Hematopoietic multipotent progenitor cell (in vitro differentiated cells): ENCODE measurements at places on chromosomes 5 and 9.

- DNase-seq = no peak
These were observed 163.3 kb upstream of the RAD23B start for GRCh38 chr9:107119735-107120134.

- DNase-seq = no peak
These were observed 473.0 kb downstream of the ZSWIM6 start for GRCh38 chr5:61805101-61805500.

DNA sequence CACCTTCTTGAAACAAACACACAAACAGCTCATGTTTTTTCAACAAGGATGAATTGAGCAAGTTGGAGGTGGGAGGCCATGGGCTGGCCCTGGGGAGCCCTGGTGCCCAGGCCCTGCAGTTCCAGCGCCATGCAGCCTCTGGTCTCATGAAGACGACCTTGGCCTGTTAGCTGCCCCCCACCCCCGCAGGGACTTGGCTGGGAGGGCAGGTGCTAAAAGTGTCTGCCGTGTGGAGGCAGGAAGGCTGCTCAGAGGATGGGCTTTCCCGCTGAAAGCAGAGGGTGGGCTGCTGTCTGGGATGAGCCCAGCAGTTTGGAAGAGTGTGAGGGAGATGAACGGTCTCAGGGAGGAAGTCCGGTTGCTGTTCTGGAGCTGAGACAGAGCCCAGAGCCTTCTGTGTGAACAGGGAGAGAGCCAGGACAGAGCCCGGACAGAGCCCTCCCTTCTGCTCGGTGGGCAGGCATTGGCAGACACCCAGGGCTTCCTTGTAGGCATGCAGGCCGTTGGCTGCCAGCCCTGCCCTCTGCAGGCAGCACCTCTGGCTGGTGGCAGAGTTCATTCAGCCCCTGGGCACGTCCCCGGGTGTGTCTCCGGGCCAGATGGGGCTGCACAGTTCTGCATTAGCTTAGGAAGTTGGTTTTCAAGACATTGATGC lies 18.7 kb downstream of the ROPN1L start:
- no peak for DNase-seq

DNA sequence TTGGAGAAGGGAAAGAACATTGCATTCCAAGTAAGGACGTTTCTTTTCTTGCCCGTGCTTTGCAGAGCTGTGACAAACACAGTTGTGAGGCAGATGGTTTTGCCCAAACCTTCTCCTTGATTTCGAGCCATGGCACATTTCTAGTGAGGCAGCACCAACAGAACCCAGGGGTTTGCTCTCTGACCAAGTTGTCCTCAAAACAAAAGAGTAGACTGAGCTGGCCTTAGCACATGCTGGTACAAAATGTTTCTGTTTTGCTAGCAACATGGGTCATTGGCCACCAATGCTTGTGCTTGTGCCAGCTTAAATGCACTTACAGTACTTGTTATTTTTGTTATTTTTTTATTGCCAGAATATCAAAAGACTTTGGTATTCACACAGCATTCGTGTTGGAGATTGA lies 328.8 kb downstream of the GADD45G start:
- no peak for DNase-seq

- DNase-seq = no peak
These were observed 1069.1 kb downstream of the EFNA5 start for GRCh38 chr5:106601620-106602019.

GRCh38 chr5:176570044-176570443 lies 20.9 kb downstream of the CDHR2 start:
- no peak for DNase-seq

- no peak for DNase-seq
These were observed 8.7 kb upstream of the ELL2 start for GRCh38 chr5:95970359-95970704.

GRCh38 chr9:18595597-18595996 lies 121.6 kb downstream of the ADAMTSL1 start:
- no peak for DNase-seq

- no peak for DNase-seq
These were observed 15.6 kb upstream of the CKS2 start for GRCh38 chr9:89295400-89295799.

GRCh38 chr5:126046846-126047571 lies 376.2 kb upstream of the GRAMD2B start:
- no peak for DNase-seq

DNA sequence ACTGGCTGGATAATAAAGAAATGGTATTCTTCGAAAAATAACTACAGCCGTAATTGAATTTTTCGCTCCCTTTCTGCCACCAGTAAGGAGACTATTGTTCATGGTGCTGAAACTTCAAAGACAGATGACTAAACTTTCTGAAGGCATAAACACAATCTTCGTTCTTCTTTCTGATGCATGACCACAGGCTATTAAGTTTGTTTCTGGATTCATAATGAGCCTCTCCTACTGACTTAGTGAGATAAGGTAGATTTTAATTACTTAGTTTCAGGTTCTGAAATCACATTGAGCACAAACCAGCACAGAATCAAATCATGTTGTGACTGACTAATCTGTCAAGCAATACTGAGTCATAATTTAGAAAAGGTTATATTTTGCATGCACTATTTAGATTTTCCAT lies 441.8 kb upstream of the CCNG1 start:
- no peak for DNase-seq

- DNase-seq = no peak
These were observed 129.2 kb downstream of the PDE4D start for GRCh38 chr5:59764361-59764760.

GRCh38 chr5:199197-199949 lies 8.1 kb downstream of the LRRC14B start:
- no peak for DNase-seq

DNA sequence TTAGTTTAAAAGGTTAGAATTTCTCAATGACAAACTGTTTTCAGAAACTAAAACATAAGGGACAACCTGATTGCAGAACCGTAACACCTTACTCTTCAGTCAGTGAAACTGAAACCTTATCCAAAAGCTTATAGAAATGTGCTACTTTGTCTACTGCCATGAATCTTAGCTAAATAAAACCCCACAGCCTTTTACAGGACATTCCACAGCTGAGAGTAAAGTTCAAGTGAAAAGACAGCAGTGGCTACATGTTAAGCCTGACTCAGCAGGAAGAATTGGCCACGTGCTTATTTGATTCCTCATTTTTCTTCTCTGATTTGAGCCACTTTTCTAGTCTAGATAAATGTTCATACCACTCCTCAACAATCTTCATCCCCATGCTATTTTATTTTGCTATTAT lies 278.7 kb upstream of the ISL1 start:
- no peak for DNase-seq

DNA sequence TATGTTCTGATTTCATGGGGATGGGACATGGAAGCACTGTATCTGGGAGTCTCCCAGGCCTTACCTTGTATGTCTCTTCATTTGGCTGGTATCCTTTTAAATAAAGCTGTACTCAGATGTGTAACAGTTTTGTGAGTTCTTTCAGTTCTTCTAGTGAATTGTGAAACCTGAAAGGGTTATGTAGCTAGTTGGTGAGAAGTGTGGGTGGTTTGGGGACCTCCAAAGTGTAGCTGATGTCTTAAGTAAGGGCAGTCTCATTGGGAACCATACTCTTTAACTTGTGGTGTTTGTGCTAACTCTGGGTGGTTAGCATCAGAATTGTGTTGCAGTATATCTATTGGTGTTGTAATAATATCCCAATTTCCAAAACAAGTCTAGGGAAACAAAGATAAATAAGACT lies 166.9 kb upstream of the CCNH start:
- DNase-seq = no peak

DNA sequence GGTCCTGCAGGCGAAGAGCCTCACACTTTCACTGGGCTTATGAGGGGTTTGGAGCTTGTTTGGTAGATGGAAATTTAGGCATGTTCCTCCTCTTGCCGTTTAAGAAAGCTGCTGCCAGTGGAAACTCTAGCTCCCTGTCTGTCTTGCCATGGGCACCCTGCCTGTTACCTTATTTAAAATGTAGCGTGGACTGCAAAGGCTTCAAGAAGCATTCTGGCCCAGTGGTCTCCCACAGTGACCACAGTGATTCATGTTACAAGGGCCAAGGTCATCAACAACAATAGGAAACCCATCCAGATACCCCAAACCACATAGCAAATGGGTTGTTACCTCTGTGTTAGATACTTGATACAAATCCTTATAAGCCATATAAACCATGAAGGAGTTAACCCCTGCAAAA lies 96.6 kb downstream of the DPYSL3 start:
- no peak for DNase-seq

- DNase-seq = no peak
These were observed 33.4 kb downstream of the TMEM252 start for GRCh38 chr9:68507130-68507805.

DNA sequence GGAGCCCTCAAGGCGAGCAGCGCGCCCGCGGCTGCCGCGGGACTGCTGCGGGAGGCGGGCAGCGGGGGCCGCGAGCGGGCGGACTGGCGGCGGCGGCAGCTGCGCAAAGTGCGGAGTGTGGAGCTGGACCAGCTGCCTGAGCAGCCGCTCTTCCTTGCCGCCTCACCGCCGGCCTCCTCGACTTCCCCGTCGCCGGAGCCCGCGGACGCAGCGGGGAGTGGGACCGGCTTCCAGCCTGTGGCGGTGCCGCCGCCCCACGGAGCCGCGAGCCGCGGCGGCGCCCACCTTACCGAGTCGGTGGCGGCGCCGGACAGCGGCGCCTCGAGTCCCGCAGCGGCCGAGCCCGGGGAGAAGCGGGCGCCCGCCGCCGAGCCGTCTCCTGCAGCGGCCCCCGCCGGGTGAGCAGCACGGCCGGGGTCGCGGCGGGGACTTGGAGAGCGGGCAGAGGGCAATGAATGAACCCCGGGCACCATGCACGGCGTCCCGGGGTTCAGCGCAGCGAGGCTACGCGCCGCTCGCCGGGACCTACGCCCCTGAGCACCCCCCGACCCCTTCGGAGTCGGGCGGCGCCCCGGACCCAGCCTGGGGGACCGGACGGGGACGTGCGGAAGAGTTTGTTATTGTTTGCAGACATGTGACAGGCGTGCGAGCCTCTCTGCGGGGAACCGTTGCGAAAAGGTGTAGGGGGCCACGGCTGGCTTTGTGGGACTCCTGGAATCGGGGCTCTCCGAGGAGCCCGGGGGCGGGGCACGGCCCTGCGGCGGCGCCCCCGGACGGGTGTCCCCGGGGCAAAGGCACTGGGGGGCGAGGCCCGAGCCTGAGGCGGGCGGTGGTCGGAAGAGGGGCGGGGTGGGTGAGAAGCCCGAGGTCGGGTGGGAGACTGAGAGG lies 553 bp downstream of the MAP3K1 start:
- peak; percentile 38 for DNase-seq

GRCh38 chr9:84045481-84046097 lies 65.0 kb downstream of the RMI1 start:
- DNase-seq = no peak

- DNase-seq = peak; percentile 56
These were observed 61.3 kb upstream of the MOCS2 start for GRCh38 chr5:53170746-53171349.

DNA sequence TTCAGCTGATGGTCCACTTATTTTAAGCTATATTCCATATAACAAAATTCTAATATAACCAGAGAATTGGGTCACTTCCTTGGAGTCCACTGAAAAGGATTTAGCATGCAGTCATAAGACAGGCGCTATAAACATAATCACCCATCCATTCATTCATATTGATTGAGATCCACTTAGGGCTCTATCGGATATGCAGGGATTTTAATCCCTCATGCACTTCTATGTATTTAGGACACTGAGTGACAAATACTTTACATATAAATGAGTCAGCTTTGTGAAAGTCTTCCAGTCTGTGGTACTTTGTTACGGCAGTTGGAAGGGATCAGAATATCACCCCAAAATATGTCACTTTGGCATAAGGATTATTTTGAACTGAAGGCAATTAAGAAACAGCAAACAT lies 127.3 kb upstream of the ZNF608 start:
- DNase-seq = no peak

- peak; percentile 47 for DNase-seq
These were observed 21.6 kb downstream of the ANKS6 start for GRCh38 chr9:98774746-98775145.

DNA sequence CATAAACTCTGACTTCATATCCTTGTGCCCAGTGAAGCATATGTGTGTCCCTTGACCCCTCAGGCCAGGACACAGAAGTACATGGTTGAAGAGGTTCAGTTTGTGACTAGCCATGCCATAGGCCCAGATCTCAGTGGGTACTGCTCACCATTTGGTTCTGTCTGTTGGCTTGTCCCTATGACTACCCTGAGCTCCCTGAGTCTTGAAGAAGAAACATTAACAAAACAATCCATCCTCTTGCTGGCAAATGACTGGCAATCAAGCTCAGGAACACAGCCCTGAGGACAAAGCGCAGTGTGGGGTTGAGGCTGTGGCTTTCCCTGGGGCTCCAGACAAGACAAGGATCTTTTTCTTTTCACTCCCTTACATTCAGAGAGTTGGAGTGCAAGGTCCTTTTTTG lies 46.3 kb downstream of the TNFAIP8 start:
- no peak for DNase-seq

DNA sequence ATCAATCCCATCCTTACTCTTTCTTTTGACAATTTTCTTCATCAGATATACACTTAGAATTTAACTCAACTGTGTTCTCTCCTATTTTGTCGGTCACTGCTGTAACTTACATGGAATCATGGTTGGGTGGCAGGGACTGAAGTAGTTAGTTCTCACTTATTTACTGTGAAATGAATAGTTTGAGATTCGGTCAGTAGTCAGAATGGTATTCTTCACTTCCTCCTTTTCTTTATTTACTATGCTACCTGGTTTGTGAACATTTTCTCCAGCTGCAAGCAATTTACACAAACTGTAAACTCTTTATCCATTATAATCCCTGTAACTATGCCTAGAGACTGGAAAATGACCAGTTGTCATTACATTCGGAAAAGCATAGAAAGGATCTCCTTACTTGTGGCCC lies 41.5 kb upstream of the GDNF start:
- no peak for DNase-seq

DNA sequence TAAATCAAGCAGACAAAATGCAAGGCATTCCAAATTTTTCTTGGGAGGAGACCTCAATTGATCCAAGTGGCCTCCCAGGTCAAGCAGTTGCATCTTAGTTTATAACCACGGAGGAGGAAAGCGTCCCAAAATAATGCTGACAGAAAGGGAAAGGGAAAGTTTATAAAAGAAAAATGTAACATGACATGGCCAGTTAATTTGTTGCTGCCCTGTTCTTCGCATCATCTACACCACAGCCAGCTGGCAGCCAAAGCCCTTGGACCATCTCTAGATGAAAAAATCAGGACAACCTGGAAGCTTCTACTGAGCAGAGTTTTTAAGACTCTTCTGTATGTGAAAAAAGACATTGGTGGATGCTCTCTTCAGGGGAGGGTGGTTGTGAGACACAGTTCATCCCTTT lies 128.8 kb upstream of the FBXL7 start:
- DNase-seq = no peak
